T-cell (primary cell): ENCODE measurements at places on chromosomes 7 and 10. TPM values are rescaled to one million over a fixed set of nuclear protein-coding genes. Genes with fewer than 3 reads are reported as not detected.
A peak's percentile ranks its signal among the peaks of the same experiment; 100 is the strongest.

DNA sequence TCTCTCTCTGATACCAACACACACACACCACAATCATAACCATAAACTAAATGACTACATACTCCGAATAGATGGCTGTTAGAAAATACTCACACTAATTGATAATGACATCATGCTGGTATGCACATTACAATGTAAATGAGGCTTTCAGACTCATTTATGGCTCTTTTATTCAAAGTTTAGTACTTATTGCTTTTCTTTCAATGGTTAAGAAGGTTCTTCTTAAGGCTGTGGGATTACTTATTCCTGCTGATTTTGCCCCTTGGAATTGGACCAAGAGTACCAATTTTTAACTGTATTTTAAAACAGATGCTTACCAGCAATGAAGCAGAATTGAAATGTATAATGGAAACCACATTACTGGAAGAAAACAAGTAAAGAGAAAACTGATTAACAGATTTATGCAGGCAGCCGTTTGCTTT is 20.6 kb upstream of the CABCOCO1 start:
- no peaks in the 10 kb centered on the region for H3K36me3 ChIP-seq
- H3K4me1 ChIP-seq, result no peaks in the 10 kb centered on the region
- H3K27ac ChIP-seq, result no peak overlapping the region
- no peak overlapping the region for H3K4me3 ChIP-seq
- DNase-seq, result no peak

DNA sequence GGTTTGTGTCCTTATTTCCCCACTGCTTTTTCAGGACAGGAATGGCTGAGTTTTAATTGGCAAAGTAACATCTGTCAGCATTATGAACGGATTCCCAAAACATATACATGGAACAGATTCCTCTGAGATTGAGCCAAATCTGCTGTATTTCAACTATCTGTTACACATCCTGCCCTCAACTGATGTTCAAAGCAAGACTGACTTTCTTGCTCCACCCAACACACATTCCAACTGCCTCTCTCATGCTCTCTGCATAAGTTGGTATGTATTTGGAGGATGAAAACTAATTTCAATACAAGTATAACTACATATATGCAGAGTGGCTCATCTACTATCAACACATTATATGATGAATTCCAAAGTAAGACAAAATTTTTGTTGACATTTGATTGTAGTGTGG is 342.2 kb downstream of the GATA3 start:
- peaks cover 11% of the 10 kb centered on the region for H3K4me1 ChIP-seq
- DNase-seq, result no peak
- no peaks in the 10 kb centered on the region for H3K36me3 ChIP-seq
- no peak overlapping the region for H3K27ac ChIP-seq
- H3K4me3 ChIP-seq, result no peak overlapping the region
- no peaks in the 10 kb centered on the region for H3K27me3 ChIP-seq

DNA sequence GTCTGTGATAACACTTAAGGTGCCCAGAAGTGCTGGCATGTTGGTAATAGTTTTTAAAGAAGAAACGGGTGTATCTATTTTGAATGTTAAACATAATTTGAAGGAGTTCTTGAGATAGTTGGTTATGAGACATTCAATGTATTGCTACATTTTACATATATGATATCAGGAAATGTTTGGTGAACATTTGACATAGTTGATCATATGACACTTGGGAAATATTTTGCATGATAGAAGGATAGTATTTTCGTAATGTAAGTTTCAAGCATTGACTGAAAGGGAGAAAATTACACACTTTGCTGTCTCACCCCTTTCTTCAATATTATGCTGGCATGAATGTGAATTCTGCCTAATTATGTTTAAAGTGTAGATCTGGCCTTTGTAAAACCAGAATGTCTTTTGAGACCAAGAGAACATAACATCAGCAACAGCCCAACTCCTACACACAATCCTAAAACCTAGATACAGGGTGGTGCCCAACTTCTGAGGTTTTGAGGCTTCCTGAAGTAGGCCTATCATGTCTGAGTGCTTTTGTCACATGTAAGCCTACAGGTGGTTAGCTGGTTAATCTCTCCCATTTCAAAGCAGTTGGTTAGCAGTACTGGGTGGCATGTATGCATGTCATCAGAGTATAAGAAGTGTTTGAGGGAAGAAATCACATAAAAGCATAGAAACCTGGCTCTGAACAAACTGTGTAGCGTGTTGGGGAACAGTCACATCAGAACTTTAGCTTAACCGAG is 2.1 kb downstream of the ADD3 start:
- peak overlapping the region; percentile 61 for H3K27ac ChIP-seq
- H3K27me3 ChIP-seq, result no peaks in the 10 kb centered on the region
- peak; percentile 58 for DNase-seq
- peak overlapping the region; percentile 85 for H3K4me3 ChIP-seq
- peaks cover 51% of the 10 kb centered on the region for H3K4me1 ChIP-seq

GRCh38 chr7:33820206-33820605 is 85.1 kb upstream of the BMPER start:
- no peak for DNase-seq
- no peaks in the 10 kb centered on the region for H3K27me3 ChIP-seq

Gene PTPRN2
- total RNA-seq, result 0.82 TPM

Gene PHYHIPL
- not detected for total RNA-seq

- no peak overlapping the region for H3K27ac ChIP-seq
- DNase-seq, result no peak
- no peak overlapping the region for H3K4me3 ChIP-seq
- H3K36me3 ChIP-seq, result no peaks in the 10 kb centered on the region
Observed at GRCh38 chr7:108205311-108205710, 75.2 kb upstream of the LAMB4 start.

DNA sequence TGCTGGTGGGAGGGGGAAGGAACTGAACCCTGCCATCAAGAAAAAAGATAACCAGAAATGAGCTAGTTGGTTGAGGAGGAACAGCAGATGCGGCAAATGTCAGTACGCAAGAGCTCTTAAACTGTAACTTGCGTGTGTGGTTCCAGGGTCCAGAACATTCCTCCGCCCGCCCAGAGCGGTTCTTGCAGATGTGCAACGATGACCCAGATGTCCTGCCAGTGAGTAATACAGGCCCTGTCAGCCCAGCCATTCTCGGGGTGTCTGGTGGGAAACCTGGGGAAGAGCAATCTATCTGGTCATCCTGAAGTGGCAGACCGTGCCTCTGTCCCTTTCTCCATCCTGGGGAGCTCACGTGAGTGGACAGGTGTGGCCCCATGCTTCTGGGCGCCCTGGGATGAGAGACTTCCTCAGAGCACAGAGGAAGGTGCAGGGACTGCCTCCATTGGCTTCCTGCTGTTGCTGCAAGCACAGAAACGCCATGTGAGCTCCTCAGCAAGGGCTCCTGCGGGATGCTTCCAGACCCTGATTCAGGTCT is 50.5 kb upstream of the ZMIZ2 start:
- peaks cover 85% of the 10 kb centered on the region for H3K36me3 ChIP-seq
- no peaks in the 10 kb centered on the region for H3K4me1 ChIP-seq
- no peak overlapping the region for H3K27ac ChIP-seq
- no peaks in the 10 kb centered on the region for H3K27me3 ChIP-seq
- no peak overlapping the region for H3K4me3 ChIP-seq

GRCh38 chr7:157462419-157462771 is 125.6 kb downstream of the DNAJB6 start:
- H3K4me1 ChIP-seq, result peaks cover 3% of the 10 kb centered on the region
- no peaks in the 10 kb centered on the region for H3K27me3 ChIP-seq
- no peaks in the 10 kb centered on the region for H3K36me3 ChIP-seq
- H3K4me3 ChIP-seq, result no peak overlapping the region
- DNase-seq, result no peak

DNA sequence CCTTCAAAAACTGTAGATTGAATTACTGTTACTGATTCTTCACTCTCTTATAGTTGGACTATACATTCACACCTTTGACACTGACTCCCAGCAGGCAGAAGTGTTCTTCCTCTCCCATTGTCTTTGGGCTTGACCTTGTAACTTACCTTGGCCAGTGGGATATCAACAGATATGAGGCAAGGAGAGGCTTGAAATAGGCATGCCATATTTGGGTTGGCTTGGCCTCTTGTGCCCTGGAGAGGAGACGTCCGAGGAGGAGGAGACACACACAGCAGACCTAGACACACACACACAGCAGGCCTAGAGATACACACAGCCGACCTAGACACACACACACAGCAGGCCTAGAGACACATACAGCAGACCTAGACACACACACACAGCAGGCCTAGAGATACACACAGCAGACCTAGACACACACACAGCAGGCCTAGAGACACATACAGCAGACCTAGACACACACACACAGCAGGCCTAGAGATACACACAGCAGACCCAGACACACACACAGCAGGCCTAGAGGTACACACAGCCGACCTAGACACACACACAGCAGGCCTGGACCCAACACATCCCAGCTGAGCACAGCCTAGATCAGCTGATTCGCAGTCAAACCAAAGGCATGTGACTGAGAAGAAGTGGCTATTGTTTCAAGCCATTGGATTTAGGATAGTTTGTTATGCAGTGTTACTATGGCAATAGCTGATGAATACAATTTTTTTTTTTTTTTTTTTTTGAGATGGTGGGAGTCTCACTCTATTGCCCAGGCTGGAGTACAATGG is 12.5 kb upstream of the GNA12 start:
- H3K27me3 ChIP-seq, result no peaks in the 10 kb centered on the region
- DNase-seq, result no peak
- no peak overlapping the region for H3K27ac ChIP-seq
- no peaks in the 10 kb centered on the region for H3K36me3 ChIP-seq
- H3K4me1 ChIP-seq, result no peaks in the 10 kb centered on the region

GRCh38 chr10:95303535-95303934 is 12.7 kb upstream of the PDLIM1 start:
- H3K36me3 ChIP-seq, result no peaks in the 10 kb centered on the region
- peaks cover 4% of the 10 kb centered on the region for H3K27me3 ChIP-seq
- DNase-seq, result no peak
- no peaks in the 10 kb centered on the region for H3K4me1 ChIP-seq

Gene RNLS
- 4.5 TPM for total RNA-seq

GRCh38 chr7:38020121-38020785 is 99.8 kb downstream of the EPDR1 start:
- no peak for DNase-seq
- H3K27me3 ChIP-seq, result peaks cover under 1% of the 10 kb centered on the region
- H3K27ac ChIP-seq, result no peak overlapping the region
- H3K36me3 ChIP-seq, result no peaks in the 10 kb centered on the region

DNA sequence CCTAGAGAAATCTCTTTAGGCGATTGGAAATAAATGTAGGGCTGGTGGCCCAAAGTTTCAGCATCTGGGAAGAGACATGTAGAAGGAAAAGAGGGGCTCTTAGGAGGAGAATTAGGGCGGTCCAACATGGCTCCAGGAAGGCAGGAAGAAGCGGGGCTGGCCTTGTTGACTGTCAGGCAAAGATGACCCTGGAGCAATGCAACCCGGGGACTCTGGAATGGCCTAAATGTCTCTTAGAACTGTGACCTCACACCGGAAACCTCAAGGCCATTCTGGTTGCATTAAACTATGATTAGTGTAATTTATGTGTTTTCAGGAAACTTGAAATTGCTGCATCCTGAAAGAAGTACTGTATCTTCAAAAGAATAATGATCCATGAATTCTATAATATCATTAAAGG is 66.8 kb downstream of the NRP1 start:
- H3K4me3 ChIP-seq, result no peak overlapping the region
- no peaks in the 10 kb centered on the region for H3K36me3 ChIP-seq
- no peaks in the 10 kb centered on the region for H3K4me1 ChIP-seq
- no peaks in the 10 kb centered on the region for H3K27me3 ChIP-seq

- H3K4me3 ChIP-seq, result no peak overlapping the region
- no peak overlapping the region for H3K27ac ChIP-seq
- DNase-seq, result no peak
- no peaks in the 10 kb centered on the region for H3K27me3 ChIP-seq
- no peaks in the 10 kb centered on the region for H3K4me1 ChIP-seq
Observed at GRCh38 chr7:40965774-40966173, 737.1 kb downstream of the INHBA start.

Gene FXYD4
- not detected for total RNA-seq

- no peaks in the 10 kb centered on the region for H3K27me3 ChIP-seq
- no peaks in the 10 kb centered on the region for H3K36me3 ChIP-seq
- DNase-seq, result no peak
Observed at GRCh38 chr7:93015779-93016481, 101.8 kb downstream of the SAMD9 start.

Gene SLC18A3
- total RNA-seq, result not detected

Gene FBXO24
- 0.79 TPM for total RNA-seq

Gene SLC26A3
- total RNA-seq, result not detected

- no peaks in the 10 kb centered on the region for H3K27me3 ChIP-seq
- no peak overlapping the region for H3K27ac ChIP-seq
- no peak overlapping the region for H3K4me3 ChIP-seq
- no peak for DNase-seq
- no peaks in the 10 kb centered on the region for H3K36me3 ChIP-seq
Observed at GRCh38 chr10:91493313-91493712, 83.2 kb downstream of the HECTD2 start.

Gene FASTK
- total RNA-seq, result 110 TPM
